Dermis microvascular lymphatic vessel endothelial cell (primary cell): ENCODE measurements at places on chromosomes 16 and 17. TPM values are rescaled to one million over a fixed set of nuclear protein-coding genes. Genes with fewer than 3 reads are reported as not detected.

DNA sequence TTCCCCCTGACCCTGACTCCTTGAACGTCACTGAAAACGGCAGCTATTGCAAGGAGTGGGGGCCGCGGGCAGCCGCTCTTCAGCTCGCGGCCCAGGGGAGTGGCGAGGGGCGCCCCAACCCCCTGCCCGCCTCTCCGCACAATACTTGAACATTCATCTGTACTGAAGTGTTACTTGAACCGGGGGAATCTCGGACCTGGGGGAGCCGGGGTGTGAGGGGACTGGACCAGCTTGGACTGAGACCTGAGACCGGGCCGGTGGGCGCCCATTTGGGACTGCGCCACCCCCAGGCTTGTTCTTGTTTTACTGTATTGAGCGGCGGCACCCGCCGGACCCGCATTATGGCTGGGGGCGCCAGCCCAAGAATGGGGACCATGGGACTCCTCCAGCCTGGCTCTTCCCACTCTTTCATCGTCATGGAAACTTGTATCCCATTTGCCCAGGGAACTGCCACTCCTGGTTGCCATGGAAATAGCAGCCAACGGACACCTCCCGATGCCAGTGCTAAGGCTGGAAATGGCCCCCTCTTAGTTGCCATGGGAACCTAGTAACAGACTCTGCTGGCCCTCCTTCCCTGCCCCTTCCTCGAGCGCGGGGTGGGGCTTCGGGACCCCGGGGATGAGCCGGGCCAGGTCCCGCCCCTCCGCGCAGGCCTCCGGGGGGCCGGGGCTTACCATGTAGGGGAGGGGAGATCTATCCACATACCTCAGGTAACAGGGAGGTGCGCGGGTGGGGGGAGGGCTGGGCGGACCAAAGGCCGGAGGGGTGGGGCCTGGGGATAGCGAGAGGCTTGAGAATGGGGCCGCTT lies 805 bp upstream of the ORAI3 start:
- DNase-seq: peak; percentile 94

DNA sequence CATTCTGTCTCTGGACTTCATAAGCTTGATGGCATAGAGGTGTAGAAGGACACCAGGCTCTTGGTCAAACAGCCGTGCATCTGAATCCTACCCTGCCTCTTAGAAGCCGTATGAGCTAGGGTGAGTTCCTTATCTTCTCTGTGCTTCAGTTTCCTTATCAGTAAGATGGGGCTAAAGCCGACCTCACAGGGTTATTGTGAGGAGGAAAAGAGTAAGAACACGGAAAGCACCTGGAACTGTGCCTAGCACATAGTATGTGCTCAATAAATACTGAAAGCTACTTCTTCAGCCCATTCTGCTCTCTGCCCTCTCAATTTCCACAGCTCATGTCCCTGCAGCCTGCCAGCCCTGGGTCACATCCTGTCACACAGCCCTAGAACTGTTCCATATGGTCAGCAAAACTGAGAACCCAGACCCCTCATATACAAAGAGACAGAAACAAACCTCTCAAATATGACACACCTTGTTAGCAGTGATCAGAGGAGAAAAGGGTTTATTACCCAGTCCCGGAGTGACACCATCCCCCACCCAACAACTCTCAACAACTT lies 17.0 kb upstream of the UBTF start:
- DNase-seq: no peak

DNA sequence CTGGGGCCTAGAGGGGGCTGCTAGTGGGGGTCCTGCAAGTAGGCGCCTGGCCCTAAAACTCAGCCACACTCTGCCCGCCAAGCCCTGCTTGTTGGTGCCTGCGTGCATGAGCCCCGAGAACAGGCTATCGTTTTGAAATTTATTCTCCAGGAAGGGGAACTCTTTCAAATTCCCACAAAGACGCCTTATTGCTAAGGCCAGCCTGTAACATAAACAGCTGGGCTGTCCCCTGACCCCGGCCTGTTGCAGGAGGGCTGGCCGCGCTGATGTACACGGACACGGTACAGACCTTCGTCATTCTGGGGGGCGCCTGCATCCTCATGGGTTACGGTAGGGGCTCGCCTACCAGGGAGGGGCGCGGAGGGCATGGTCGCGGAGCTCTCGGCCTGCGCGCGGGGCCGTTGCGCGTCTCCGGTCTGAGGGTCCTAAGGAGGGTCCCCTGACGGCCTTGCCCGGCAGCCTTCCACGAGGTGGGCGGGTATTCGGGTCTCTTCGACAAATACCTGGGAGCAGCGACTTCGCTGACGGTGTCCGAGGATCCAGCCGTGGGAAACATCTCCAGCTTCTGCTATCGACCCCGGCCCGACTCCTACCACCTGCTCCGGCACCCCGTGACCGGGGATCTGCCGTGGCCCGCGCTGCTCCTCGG lies 4.3 kb downstream of the SLC5A2 start:
- DNase-seq: no peak

- no peak for DNase-seq
Observed at GRCh38 chr17:72631568-72631948, 460.9 kb downstream of the SLC39A11 start.

DNA sequence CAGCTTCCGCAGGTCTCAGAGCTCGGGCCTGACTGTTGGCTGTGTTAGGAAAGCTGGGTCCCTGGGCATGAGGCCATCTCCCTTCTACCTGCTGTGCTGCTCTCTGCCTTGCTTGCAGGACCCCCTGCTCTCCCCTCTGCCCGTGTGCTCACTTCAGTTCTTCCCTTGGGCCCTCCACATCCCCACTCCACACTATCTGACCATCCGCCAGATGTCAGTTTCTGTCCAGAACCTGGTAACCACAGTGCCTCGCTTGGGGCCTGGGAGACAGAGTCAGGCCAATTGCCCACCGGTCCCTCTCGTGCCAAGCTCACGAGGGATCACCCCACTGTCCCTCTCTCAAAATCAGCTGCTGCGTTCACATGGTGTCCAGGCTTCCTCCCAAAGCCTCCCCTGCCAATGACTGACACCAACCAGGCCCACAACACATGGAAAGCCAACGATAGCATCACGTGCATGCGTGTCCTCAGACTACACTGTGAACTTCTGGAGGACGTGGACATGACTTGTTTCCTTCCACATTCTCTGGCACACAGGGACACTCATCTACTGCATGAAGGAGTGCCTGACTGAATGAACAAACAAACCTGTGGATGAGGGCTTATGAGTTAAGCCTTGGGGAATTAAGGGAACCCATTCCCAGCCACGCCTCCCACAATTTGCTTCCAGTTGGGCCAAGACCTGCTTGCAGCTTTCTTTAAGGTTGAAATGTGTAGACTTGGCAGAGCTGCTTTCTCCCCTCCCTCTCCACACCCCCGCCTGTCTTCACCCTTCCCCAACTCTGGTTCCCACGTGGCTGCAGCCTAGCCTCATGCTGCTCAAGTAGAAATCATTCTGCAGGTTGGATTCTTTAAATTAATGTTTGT lies 72.5 kb upstream of the ZNF423 start:
- DNase-seq: no peak

The OMG gene
- total RNA-seq: 1.7 and 14.5 TPM in 2 replicates
